ENCODE measurements at places on chromosomes 12 and 14.

GRCh38 chr12:106342397-106343213, 14.9 kb upstream of the POLR3B start:
- DNase-seq, result no peak

DNA sequence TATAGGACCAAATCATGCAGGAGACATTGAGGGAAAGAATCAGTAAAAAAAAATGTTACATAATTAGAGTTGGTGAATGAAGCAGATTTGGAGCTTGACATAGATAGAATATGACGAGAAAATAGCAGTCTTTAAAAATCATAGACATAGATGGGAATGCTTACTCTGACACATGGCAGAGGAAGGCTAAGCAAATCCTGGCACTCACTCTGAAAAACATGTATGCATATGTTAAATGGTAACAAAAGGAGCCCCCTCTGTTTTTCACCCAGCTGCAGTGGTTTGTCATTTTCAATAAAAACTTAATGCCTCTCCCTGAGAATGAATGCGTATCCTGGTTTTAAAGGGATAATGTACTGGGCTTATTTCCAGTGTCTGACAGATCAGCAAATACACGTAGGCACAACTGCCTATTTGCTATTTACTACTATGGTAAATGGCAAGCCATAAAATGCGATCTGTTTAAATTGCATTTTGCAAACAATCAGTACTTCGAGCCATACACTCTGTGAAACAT, 561.2 kb upstream of the SEL1L start:
- no peak for DNase-seq

DNA sequence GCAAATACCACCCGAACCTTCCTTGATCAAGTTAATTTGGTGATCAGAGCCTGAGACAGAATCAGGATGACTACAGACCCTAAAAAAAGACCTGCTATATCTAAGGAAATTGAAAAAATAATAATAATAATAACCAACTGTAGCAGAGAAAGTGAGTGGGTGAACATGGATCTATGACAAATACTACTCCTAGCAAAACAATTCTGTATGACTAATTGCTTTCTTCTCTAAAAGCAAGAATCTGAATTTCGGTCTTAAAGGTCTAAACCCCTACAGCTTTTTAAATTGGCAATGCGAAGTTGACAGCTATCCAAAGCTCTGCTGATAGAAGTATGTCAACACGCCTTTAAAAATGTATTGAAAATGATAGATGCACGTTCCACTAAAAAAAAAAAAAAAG, 102.2 kb downstream of the PRKAB1 start:
- DNase-seq, result no peak

- DNase-seq, result no peak
Measured at GRCh38 chr14:73162251-73162650, 25.9 kb downstream of the PSEN1 start.

DNA sequence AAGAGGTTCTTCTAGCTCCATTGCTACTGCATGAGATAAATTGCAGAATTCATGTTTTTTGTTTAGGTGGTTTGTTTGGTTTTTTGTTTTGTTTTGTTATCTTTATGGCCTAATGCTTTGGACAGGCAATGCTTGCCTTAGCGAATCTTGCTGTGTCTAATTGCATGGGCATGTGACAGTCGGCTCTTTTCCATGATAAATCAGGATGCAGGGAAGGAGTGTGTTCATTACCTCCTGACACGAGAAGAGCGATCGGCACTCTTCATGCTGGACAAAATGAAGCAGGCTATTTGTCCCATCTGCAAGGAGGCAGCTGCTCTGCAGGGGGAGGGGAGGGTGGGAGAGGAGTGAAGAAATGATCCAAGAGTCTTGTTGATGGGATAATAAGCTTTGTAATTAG, 6.5 kb downstream of the CCDC60 start:
- no peak for DNase-seq

DNA sequence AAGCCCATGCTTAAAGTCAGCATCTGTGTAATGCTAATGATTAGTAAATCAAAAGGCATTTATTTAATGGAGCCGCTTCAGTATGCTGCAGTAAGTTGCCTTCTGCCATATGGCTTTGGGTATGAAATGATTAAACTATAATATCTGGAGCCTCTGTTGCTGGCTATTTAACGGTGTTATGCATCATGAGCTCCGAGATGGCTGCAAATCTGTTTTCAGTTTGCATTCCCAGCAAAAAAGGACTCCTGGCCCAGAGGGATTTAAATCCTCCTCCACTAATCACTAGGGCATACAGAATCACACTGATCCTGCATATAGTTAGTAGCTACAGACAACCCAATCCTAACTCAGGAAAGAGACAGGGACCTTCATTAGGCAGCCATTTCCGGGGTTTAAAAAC, 171.5 kb upstream of the EEA1 start:
- no peak for DNase-seq

DNA sequence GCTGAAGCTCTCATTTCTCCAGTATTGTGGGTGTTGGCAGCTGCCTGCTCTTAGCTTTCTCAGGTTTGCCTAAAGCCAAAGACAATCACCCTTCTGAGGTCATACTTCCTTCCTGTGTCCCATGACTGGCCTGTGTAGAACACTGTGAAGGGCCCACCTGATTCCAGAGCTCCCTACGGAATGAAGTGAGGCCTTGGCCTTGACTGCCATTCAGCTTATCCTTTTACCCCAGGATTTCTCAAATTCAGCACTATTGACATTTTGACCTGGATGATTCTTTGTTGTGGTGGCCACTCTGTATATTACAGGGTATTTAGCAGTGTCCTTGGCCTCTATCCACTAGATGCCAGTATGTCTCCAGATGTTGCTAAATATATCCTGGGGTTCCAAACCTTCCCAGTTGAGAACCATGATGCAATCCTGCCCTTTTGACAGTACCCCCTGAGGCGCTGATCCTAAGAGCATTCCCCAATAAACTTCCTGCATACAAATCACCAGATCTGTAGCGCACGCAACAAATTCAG, 112.3 kb upstream of the KRR1 start:
- DNase-seq, result no peak

DNA sequence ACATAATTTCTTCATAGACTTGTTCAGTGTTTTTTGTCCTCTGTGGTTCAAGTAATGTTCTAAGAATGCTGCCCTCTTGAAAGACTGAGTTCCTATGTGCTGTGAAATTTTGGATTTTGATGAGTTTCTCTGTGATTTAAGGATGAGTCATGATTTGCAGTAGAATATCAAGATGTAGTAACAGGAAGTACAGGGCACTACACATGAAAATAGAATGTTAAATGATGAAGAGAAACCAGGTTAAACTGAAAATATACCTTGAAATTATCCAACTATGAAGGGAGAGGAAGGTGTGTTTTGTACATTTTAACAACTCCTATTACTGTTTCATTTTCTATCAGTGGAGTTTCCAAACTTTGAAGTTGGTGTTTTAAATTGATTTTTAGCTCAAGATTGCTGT, 4.8 kb downstream of the ELK3 start:
- DNase-seq, result no peak

DNA sequence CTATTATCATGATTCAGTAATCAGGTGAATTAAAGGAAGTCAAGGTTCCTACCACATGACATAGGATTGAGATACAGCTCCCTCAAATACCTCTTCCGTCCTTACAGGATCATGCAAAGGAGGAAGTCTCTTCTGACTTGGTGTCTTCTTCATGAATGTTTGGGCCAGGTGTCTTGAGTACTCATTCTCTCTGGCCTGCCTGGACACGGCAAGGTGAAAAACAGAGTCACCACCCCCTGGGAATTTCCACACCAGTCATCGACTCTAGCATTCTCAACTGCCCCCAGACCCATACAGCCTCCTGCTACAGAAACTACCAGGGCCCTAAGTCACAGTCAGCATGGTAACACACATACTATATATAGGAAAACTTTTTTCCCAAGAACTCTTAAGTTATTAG, 44.9 kb upstream of the LTBP2 start:
- no peak for DNase-seq

DNA sequence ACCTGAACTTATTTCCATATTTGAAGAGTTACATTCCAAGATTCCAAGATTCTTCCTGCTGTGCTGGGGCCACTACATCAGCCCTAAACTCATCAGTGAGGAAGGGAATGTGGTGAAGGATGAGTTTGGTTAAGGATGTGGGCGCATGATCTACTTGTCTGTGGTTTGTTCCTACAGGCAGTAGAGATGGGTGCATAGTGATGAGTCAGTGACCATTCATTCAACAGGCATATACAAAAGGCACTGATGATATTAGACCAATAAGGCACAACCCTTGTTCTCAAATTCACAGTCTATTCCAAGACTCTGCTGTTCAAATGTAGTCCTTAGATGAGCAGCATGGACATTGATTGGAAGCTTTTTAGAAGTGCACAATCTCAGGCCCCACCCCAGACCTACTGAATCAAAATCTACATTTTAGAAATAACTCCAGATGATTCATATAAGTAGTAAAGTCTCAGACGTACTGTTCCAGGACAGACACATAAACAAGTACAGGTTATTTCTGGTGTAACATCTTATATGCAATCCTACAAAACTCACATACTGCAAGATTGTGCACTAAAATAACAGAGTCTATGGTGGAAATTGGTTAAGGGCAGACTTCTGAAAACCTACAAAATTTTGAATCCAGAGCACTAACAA, 47.7 kb upstream of the MAP3K9 start:
- DNase-seq, result no peak

DNA sequence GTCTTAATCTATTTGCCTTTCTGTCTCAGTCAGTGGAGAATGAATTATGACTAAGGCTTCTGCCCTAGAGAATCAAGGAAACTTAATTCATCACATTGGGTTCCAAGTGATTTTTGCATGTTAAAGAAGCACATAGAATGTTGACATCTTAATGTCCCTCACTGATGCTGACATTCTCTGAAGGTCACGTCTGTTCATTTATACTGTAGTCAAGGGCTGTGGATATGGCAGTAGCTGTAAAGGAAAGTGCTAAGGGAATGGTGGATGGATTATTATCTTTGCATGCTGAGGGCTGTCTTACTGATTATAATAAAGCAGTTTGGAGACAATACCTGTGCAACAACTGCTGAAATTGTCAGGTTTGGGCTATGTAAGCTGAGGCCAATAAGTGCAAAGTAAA, 161.2 kb downstream of the PLCZ1 start:
- DNase-seq, result no peak

- no peak for DNase-seq
Measured at GRCh38 chr12:92950011-92950410, 20.9 kb upstream of the EEA1 start.

Data from activated naive CD4-positive, alpha-beta T cell (primary cell).